D721Med (cell line): ENCODE measurements at places on chromosomes 5 and 9.

DNA sequence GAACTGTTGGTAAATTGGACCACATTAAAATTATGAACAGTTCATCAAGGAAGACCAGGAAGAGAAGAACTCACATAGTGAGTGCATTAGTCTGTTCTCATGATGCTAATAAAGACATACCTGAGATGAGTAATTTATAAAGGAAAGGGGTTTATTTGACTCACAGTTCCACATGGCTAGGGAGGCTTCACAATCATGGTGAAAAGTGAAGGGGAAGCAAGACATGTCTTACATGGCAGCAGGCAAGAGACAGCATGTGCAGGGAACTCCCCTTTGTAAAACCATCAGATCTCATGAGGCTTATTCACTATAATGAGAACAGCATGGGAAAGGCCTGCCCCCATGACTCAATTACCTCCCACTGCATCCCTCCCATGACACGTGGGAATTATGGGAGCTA lies 135.9 kb upstream of the MAN2A1 start:
- no peak for DNase-seq

- no peak for DNase-seq
Observed at GRCh38 chr9:84490206-84490841, 149.8 kb upstream of the SLC28A3 start.

DNA sequence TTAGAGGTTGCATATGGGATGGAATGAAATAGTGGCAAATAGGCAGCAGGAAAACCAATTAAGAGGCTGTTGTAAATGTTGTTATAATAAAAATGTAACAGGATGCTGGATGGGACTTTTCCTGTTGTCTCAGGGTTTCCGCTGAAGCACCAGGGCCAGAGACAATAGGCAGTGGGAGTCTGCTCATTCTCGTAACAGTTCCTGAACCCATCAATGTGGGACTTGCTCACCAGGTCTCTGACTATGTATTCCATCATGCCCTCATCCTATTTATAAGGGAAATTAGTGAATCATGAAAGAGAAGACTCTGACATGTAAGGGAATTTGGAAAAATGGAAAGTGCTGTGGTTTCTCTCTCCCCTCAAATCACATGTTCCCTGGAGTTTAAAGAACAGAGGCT lies 23.5 kb upstream of the SSBP2 start:
- DNase-seq = no peak

GRCh38 chr5:24823625-24824024 lies 178.8 kb upstream of the CDH10 start:
- DNase-seq = no peak

GRCh38 chr5:130529511-130530485 lies 625.5 kb downstream of the CHSY3 start:
- no peak for DNase-seq

DNA sequence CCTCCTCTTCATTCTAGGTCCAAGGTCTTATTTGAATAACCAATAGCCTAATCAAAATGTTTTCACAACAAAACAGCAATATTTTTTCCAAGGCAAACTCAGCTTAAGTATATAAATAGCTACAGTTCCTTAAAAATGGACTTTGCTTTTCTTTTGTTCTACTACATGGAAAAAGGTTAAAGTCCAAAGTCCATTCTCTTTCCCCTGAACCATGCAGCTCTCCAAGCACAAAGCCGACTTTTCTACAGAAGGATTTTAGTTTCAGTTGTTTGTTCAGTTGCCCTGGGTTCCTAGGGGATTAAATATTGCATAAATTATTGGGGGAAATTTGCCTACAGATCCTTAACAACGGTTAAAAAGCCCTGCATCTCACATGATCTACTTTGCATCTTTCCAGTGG lies 677.0 kb upstream of the KLF4 start:
- no peak for DNase-seq

GRCh38 chr9:90629991-90630390 lies 12.6 kb downstream of the DIRAS2 start:
- no peak for DNase-seq

GRCh38 chr5:78794693-78795215 lies 146.2 kb upstream of the LHFPL2 start:
- no peak for DNase-seq

GRCh38 chr5:170737591-170737990 lies 45.9 kb upstream of the GABRP start:
- no peak for DNase-seq

GRCh38 chr5:134846641-134846960 lies 833 bp downstream of the C5orf24 start:
- no peak for DNase-seq

GRCh38 chr5:128380337-128380736 lies 157.7 kb downstream of the FBN2 start:
- no peak for DNase-seq

GRCh38 chr5:42719034-42719433 lies 37.6 kb upstream of the CCDC152 start:
- DNase-seq = no peak

DNA sequence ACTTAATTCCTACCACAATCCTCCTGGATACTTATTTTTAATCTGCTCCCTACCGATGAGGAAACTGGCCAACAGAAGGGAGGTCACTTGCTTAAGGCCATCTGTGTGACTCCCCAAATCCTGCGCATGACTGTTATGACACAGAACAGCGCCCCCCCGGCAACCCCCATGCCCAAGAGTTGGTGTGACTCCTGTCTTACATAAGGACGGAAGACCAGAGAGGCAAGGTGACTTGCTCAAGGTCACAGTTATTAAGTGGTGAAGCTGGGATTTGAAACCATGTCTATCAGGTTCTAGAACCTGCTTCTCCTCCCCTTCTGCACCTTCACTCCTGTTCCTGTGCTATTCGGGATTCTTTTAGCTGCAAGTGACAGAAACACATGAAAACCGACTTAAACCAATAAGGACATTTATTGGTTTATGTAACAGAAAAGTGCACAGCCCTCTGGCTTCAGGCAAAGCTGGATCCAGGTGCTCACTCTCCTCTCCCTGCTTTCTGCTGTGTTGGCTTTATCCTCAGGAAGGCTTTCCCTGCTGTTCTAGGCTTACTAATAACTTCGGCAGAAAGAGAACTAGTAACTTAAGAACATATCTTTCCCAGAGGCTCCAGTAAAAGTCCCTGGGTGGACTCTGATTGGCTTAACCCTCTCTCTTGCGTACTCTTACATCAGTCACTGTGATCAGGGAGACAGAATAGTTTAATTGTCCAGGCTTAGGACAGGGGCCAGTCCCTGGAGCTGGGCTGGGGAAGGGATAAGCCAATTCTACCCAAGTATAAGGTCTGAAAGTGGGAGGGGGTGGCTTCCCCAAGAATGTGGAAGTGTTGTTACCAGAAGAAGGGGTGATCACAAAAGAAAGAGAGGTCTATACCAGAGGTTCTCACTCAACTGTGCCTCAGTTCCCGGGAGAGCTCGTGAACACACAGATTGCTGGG lies 43.7 kb downstream of the FGF18 start:
- DNase-seq = no peak

- no peak for DNase-seq
Observed at GRCh38 chr5:143472576-143472975, 69.1 kb upstream of the NR3C1 start.

GRCh38 chr9:38226491-38226951 lies 157.5 kb upstream of the SHB start:
- DNase-seq = no peak
